Cortex of kidney (tissue), 1 donor: ENCODE measurements at places on chromosomes 6 and 20.

GRCh38 chr6:53786832-53787231 is 8.0 kb upstream of the LRRC1 start:
- DNase-seq: no peak

DNA sequence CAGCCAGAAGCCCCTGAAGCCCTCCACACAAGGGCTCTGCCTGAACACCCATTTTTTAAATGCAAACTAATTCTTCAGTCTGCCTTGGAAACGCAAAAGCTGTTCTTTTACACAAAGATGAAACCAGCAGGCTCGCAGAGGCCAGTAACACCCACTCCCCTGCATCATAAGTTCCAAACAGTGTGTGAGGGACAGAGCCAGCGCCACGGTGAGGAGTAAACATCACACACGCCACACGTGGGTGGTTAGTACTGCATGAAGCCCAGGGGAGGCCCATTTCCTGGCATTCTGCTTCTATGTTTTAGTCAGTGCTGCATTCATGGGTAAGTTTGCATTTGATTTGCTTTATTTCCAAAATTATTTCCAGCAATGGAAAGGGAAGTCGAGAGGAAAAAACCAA is 217.7 kb upstream of the RIN2 start:
- DNase-seq: no peak

- DNase-seq: no peak
Observed at GRCh38 chr6:76852776-76853175, 610.5 kb downstream of the HTR1B start.

- DNase-seq: no peak
Observed at GRCh38 chr6:87575423-87575822, 14.4 kb downstream of the RARS2 start.

DNA sequence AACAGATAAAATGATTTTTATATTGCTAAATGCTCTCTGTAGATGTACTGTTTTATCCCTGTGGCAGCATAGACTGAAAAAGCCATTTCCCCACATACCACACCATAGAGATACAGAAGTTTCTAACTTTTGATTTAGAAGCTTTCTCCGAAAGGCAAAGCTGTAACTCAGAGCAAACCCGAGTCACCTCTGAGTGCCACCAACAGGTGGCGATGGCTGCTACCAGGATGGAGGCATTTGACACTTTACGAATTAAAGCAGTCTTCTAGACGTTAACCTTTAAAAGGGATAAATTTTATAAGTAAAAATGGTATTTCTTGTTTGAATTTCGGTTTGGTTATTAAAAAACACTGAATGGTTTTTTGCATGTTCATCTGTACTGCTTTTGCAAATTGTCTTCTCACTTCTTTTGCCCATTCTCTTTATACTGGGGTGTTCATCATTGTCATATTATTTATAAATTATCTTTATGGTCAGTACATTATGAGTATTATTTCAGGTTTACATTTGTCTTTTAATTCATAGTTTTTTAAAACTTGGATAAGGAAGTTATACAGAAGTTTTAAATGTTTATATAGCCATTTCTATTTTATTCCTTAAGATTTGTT is 201.0 kb upstream of the CEP162 start:
- DNase-seq: no peak

DNA sequence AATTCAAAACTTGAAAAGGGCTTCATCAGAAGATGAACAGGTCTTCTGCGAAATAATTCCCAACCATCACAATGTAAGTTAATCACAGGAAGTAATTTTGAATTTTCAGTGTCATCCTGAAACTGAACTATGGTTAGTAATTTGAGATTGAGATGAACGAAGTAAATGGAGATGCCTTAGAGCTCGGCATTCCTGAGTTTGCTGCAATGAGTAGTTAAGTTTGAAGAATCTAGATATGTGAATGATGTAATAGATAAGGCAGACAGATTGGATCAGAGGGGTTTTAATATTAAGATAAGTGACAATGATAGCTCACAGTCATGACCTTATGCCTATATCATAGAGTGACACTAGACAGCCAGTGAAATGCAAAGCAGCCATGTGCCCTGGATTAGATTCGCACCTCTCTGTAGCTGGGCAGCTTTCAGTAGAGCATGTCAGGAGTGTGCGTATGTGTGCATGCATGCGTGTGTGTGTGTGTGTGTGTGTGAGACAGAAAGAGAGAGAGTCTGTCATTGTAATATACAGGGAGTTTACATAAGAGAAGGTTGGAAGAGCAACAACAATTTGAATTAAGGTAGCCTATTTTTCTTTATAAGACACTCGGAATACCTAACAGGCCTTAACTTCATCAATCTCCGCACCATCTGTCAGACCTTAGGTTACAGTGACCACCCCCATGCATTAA is 233.0 kb downstream of the GMPR start:
- no peak for DNase-seq

- no peak for DNase-seq
Observed at GRCh38 chr6:12895721-12896120, 179.2 kb downstream of the PHACTR1 start.

- no peak for DNase-seq
Observed at GRCh38 chr6:122530440-122531046, 58.9 kb upstream of the SERINC1 start.

DNA sequence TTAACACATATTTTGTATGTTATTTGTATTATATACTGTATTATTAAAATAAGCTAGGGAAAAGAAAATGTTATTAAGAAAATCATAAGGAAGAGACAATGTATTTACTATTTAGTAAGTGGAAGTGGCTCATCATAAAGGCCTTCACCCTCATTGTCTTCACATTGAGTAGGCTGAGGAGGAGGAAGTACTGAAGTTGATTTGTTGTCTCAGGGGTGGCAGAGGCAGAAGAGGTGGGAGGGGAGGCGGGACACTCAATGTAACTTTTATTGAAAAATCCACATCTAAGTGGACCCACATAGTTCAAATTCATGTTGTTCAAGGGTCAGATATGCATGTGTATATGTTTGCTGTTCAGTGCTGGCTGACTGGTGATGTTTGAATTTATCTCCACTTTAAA is 210.2 kb upstream of the CITED2 start:
- no peak for DNase-seq

- DNase-seq: no peak
Observed at GRCh38 chr6:156719720-156720563, 57.2 kb upstream of the ARID1B start.

DNA sequence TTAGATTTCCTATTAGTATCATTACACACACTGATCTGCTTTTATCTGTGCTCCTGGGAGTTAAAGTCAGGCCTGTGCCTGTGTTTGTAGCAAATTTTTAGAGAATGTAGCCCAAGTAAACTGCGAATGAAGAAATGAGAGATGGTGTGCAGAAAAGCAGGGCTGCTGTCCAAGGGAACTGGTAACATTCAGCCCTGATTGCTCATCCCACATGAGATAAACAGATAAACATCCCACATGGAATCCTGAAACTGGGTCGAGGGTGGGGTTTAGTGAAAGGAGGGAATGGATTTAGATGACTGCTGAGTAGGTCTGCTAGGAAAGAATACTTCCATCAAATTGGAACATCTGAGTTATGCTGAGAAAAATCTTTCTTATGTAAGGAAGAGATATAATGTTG is 69.1 kb downstream of the GRIK2 start:
- no peak for DNase-seq

DNA sequence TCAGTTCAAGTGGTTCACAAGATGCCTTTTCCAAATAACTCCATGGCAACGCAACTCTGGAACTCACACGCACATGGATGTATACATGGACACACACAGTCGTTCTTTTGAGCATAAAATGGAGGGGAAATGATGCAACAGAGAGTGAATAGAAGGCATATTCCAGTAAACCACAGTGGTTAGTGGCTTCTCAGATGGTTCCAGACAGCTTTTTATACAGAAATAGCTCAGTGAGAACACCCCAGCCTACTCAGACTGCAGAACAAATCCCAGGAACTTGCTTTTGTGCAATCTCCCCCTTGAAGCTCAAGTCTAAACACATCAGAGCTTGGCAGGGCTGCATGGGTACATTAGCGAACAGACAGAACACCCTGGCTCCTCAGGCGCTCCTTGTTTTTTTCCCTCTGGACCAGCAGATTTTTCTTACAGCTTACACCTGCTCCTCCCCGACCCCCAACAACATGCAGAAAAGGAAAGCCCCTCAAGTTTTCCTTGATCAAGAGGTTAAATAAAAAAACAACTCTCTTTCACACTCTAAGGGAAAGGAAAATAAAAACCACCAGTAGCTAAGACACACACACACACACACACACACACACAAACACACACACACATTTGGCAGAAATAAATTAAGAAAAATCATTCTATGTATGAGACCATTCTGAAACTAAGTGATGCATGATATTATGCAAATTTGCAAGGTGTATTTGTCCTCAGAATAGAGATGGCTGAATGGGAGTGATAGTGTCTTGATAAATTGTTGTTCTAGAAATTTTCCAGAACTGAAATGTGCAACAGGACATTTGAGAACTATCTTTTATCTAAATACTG is 51.2 kb upstream of the RANBP9 start:
- DNase-seq: no peak

DNA sequence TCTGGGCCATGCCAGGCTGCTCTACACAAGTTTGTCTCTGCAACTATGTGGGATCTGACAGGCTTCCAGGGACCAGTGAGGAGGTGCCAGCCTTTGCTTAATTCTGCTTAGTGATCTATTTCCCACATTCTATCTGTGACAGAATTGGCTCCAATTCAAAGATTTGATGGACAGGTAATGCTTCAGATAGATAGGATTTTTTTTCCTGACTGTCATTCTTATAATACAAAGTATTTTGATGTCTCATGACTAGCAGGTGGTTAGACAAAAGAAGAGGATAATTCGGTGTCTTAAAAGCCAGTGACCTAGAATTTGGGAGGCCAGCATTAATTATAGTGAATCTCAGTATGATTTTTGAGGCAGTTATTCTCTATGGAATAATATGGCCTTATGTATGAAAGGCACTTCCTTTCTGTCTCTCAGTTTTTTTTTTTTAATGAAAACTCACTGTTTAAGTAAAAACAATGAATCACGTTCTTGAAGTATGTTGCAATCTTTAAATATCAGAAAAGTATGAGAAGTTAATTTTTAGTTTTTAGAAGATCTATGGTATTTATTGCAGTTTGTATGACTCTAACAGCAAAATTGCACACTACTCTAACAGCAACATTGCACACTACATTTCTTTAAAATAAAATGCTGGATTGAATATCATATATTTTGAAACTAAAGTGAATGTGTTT is 43.7 kb downstream of the TMEM200A start:
- no peak for DNase-seq

DNA sequence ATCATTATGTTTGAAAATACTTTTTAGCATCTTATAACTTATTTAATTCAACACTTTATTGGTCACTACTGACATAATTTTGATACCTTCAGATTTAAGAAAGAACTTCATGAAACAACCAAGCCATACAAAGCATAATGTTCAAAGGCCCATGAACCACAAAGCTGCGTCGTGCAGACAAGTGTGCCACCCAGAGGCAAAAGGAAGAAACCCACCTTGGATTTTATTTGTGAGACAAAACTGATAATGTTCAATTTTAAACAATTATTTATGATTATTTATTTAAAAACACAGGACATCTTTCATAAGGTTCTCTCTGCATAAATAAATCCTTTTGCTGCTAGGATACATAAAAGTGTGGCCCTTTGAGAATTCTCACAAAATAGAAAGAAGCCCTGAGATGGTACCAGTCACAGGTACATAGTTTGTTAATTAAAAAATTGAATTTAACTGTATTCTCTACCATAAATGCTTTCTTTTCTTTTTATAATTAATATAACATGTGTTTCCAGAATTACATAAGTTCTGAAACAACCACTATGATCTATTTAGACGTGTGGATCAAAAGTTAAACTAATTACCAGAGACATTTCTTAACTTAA is 143.7 kb downstream of the RALGAPA2 start:
- DNase-seq: no peak

GRCh38 chr6:33815854-33816253 is 12.1 kb upstream of the MLN start:
- no peak for DNase-seq

GRCh38 chr20:36105711-36106226 is 48.8 kb upstream of the EPB41L1 start:
- DNase-seq: peak; percentile 91

GRCh38 chr6:18280084-18280483 is 15.8 kb upstream of the DEK start:
- DNase-seq: no peak
